ENCODE measurements at places on chromosomes 5 and 9.
A peak's percentile ranks its signal among the peaks of the same experiment; 100 is the strongest.

GRCh38 chr9:104833696-104834095, 69.8 kb downstream of the NIPSNAP3B start:
- no peak for DNase-seq

DNA sequence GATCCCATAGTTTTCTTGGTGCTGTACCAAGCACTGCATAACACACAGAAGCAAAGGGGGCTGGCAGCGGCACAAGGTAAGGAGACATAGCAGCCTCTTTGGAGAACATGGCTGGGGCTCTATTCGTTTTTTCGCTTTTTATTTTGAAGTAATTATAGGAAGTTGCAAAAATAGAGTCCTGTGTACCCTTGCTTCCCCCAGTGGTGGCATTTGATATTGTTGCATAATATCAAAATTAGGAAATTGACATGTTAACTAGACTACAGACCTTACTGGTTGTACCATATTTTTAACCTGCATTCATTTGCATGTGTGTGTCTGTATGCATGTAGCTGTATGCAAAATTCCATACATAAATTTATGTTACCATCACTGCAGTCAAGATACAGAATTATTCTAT, 6.6 kb upstream of the UBQLN1 start:
- DNase-seq: no peak

- no peak for DNase-seq
Measured at GRCh38 chr9:90925581-90926257, 124.1 kb downstream of the SYK start.

GRCh38 chr5:107925200-107925599, 254.5 kb upstream of the EFNA5 start:
- DNase-seq: no peak

GRCh38 chr5:169970339-169970738, 10.0 kb downstream of the INSYN2B start:
- no peak for DNase-seq

GRCh38 chr5:160021831-160022446, 13.0 kb downstream of the TTC1 start:
- DNase-seq: peak; percentile 61

All from central memory CD4-positive, alpha-beta T cell (primary cell).